ENCODE measurements at places on chromosomes 6 and 20.

DNA sequence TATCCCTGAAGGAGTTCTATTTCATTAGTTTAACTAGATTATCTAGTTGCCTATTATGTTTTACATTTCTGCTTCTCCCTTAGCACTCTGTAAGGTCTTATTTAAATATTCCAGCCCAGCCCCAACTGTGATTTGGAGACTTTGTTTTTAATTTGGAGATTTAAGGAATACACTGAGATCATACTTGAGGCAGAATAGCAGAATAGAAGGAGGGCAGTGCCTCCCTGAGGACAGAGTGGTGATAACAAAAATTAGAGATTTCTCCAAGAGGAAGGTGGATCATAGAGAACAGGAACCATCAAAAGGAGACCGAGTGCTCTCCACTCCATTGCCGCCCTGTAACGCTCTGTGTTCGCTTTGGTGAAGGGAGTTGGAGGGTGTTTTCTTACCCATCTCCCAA lies 14.8 kb upstream of the CD164 start:
- DNase-seq, result no peak

GRCh38 chr6:11964729-11965335 lies 47.3 kb upstream of the HIVEP1 start:
- no peak for DNase-seq

GRCh38 chr6:44530910-44531234 lies 143.4 kb downstream of the CDC5L start:
- no peak for DNase-seq

DNA sequence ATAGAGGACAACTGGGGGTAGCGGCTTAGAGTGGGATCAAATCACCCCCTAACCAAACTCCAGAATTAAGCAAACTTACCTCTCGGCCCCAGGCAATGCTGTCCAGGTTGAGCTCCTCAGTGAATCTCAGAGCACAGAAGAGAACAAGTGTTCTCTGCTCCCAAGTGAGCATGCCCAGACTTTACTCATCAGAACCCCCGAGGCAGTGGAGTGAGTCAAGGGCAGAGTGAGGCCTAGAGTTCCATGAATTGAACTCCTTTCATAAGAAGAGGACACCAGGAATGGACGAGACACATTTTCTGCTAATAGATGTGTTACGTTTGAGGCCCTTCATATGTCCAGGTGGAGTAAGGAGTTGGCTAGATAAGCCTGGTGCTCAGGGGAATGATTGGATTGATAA lies 134.0 kb upstream of the DTNBP1 start:
- DNase-seq, result no peak

- DNase-seq, result no peak
Measured at GRCh38 chr20:1255675-1256074, 10.4 kb upstream of the SNPH start.

DNA sequence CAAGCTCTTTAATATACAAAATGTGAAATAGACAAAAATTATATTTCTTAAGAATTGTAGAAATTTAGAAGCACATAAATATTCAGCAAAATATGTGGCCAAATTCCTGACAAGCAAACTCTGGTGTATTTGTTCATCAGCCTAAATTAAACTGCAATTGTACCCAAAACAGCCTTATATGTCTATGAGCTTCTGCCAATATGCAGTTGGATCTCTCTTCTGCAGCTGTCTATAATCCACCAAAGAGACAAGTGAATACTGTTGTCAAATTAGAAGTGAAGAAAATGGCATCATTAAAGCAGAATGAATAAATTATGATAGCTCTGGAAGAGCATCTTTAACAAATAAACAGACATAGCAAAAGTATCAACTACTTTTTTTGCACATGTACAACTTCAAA lies 755.7 kb downstream of the GRIK2 start:
- DNase-seq, result no peak

DNA sequence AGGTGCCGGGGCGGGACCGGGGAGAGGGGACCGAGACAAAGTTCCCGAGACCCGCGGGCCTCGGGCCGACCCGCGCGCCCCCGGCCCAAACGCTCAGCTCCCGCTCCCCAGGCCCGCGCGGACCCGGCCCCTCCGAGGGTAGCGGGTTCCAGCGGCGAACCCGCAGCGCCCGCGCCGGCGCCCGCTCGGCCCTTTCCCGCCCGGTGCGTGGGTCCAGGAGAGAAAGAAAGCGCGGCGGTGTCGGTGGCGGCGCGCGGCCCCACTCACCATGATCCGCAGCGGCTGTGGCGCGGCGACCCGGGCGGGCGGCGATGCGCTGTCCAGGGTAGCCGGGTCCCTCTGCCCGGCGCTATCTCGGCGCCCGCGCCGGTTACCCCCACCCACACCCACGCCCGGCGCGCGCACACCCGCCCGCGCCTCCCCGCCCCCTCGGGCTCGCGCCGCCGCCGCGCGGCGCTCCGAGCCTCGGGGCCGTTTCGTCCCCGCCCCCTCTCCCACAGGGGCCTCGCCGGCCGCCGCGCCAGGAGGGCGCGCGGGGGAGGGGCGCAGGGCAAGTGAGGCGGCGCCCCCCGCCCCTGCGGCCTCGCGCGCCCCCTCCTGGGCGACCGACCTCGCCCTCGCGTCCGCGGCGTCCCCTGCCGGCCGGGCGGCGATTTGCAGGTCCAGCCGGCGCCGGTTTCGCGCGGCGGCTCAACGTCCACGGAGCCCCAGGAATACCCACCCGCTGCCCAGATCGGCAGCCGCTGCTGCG lies at the start of gene ELOVL2:
Gene ELOVL2 (minus strand): TSS at position 345 of the 751 bp plus-strand sequence. CDS start 75 bp downstream, at position 270.
- no peak for DNase-seq

DNA sequence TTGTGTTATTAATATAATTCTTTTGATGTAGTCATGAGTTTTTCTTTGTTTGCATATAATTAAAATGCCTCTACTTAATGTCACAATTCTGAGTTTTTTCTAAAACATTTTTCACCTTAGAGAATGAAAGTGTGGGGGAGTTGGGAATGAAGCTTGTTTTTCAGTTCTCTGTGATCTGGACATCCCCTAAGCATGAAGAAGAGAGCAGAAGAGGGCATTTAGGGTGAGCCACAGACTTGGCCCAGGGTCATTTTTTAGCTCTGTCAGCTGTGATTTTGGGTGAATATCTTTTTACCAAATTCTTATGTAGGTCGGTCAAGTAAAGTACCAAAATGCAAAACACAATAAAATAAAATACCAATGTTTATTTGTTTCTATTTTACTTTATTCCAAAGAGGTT lies 3.9 kb downstream of the OTOR start:
- no peak for DNase-seq

GRCh38 chr6:116201538-116201937 lies 52.3 kb downstream of the TSPYL4 start:
- DNase-seq, result no peak

GRCh38 chr20:18414140-18414539 lies 52.7 kb downstream of the DZANK1 start:
- no peak for DNase-seq

DNA sequence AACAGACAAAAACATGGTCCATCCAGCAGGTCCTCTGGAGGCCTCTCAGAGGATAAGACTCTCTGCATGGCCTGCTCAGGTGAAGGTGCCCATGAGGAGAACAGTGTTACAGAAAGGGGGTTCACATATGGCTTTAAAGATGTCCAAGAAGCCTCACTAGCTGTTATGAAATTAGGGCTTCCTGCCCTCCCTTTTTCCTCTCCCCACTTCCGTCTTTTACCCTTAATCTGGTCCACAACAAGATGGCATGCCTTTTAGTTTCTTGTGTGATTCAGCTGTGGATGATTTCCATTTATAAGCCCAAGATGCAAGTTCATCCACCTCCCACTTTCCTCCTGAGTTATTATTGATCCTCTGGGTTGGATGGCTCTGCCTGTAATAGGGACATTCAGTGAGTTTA lies 14.0 kb downstream of the GCNT2 start:
- DNase-seq, result no peak

GRCh38 chr20:38395165-38395564 lies 40.0 kb downstream of the SNHG17 start:
- DNase-seq, result no peak

DNA sequence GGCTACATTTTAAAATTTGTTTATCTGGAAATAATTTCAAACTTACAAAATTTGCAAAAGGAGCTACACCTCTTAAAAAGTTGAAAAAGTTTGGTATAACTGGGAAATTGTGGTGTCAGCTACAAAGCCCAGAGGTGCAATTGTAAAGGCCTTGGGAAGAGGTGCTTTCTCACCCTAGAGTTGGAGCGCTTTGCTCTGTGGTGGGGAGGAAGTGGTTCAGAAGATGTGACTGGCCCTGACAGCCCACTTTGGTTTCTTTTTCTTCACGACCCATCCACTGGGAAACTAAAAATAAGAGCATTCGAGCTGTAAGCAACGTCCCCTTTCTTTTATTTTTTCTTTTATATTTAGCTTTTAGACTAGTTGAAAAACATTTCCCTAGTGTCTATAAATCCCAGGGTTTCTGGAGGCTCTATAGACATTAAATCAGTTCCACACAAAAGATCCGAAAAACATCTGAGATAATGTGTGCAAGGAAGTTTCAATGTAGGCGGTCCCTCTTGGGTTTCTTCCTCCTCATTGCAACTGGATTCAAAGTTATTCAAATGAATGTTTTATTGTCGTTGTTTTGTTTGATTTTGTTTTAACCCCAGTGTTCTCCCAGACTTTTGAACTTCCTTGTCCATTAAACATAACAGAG lies 397.8 kb downstream of the KIF16B start:
- no peak for DNase-seq

- no peak for DNase-seq
Measured at GRCh38 chr6:157579467-157580031, 198.6 kb downstream of the ZDHHC14 start.

GRCh38 chr6:136334853-136335252 lies 45.2 kb upstream of the BCLAF1 start:
- DNase-seq, result no peak

GRCh38 chr20:47044938-47045337 lies 150.3 kb downstream of the EYA2 start:
- DNase-seq, result no peak

DNA sequence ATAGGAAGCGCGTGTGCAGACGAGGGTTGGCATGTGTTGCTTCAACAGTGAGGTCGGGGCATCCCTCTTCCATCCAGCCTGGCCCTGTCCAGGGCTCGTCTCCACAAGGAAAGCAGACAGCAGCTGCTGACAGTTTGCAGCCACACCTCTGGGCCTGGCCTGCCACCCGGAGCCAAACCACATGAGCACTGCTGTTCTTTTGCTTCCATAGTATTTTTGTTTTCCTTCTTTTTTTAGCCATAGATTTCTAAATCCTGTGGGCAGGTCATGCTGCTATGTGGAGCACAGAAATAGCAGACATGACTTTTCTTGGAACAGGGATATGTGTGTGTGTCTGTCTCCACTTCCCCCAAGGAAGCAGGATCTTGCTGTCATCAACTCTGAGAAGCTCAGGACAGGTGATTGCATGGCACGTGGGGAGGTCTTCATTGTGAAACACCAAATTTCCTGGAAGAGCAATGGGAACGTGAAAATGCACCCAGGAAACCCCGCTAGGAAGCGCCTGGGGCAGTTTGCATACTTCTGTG lies 167.4 kb downstream of the DTNBP1 start:
- no peak for DNase-seq

- DNase-seq, result no peak
Measured at GRCh38 chr6:12749531-12750379, 33.2 kb downstream of the PHACTR1 start.

GRCh38 chr6:16622193-16622592 lies 139.1 kb downstream of the ATXN1 start:
- DNase-seq, result no peak

- DNase-seq, result no peak
Measured at GRCh38 chr6:147467886-147468285, 40.6 kb upstream of the SAMD5 start.

- peak; percentile 79 for DNase-seq
Measured at GRCh38 chr6:25173951-25174474, 105.2 kb upstream of the CARMIL1 start.

- DNase-seq, result no peak
Measured at GRCh38 chr6:168841609-168842278, 400.8 kb downstream of the SMOC2 start.

- no peak for DNase-seq
Measured at GRCh38 chr6:148771212-148771601, 24.4 kb downstream of the UST start.

- DNase-seq, result no peak
Measured at GRCh38 chr6:72999995-73000394, 225.3 kb downstream of the KHDC1L start.

DNA sequence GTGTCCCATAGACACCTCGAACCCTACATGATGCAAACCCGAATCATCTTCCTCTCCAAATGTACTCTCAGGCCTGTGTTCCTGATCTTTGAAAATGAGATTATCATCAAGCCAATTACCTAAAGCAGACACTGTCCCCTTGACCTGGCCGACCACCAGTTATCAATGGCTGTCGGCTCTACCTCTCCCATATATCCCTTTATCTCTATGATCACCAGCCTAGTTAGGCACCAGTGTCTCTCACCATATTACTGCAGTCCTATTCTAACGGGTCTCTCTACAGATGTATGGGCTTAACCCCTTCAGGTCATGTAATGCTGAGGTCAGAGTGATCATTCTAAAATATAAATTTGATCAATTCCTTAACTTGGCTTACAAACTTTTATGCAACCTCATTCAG lies 234.9 kb upstream of the MARCKS start:
- no peak for DNase-seq

GRCh38 chr6:21611485-21611884 lies 17.9 kb downstream of the SOX4 start:
- no peak for DNase-seq

GRCh38 chr6:135266675-135267074 lies 85.6 kb downstream of the MYB start:
- DNase-seq, result no peak

GRCh38 chr6:71496018-71496721 lies 207.6 kb downstream of the OGFRL1 start:
- DNase-seq, result no peak

DNA sequence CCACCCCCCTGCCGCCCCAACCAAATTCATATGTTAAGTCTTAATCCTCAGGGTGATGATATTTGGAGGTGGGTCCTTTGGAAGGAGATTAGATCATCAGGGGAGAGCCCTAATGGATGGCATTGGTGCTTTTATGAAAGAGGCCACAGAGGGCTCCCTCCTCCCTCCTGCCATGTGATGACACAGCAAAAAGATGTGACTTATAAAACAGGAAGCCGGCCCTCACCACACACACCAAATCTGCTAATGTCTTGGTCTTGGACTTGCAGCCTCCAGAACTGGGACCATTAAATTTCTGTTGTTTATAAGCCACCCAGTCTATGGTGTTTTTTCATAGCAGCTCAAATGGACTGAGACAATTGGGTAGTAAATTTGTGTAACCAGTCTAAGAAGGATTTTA lies 176.3 kb downstream of the ADGRG6 start:
- DNase-seq, result no peak

GRCh38 chr6:137910424-137910834 lies 43.4 kb downstream of the TNFAIP3 start:
- no peak for DNase-seq

- no peak for DNase-seq
Measured at GRCh38 chr6:127458817-127459216, 372 bp downstream of the KIAA0408 start.
